ENCODE measurements at places on chromosomes 13 and 19.

- no peak for DNase-seq
Observed at GRCh38 chr19:1028062-1028926, 1.9 kb downstream of the CNN2 start.

DNA sequence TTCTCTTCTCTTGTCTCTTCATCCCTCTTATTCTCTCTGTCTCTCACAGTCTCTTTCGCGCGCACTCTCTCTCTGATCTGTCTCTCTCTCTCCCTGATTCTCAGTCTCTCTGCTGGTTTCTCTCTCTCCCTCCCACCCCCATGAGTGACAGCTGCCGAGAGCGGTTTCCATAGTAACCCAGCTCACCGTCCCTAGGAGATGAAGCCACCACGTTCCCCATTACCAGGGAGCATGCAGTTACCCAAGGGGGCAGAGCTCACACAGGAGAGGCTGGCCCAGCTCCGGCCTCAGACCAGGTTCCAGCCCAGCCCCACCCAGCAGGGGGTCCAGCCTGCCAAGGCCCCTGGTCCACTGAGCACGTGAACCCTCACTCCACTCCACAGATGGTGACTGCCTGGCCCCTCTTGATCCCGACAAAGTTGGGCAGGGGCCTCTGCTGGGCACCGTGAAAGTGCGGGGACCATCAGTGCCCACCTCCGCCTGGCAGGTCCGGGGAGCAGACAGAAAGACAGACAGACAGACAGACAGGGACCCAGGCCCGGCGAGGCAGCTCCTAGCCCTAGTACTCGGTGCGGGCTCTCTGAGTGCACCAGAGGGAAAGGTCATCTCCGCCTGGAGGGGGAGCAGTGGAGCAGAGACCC lies 50.6 kb downstream of the CELF5 start:
- no peak for DNase-seq

DNA sequence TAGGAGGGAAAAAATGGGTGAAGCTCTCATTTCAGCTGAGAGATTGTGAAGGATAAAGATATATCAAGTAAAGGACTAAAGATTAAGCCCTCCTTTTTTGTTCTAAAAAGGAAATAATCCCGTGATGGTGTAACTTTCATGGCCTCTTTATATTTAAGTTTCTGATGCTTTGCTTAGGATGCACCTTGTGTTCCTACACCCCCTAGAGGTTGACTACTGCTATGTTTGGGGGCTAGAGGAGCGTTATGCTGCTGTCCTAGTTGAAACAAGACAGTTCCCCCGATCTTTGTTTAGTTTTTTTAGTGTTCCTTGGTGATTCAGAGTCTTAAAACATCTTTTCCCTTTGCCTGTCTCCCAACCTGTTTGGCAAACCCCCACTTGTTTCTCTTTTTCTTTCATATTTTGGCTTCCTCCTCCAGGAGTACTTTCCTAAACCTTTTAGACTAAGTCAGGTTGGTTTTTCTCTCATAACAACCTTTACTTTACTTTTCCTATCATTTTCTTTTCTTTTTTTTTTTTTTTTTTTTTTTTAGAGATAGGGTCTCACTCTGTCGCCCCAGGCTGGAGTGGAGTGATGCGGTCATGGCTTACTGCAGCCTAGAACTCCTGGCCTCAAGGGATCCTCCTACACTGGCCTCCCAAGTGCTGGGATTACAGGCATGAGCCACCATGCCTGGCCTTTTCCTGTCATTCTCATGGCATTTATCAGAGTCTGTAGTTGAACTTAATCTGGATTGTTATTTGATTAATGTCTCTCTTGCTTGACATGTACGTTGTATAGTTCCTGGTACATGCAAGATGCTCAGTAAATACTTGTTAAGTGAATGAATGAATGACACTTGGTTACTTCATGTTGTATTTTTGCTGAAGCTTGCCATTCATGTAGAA lies 2.8 kb downstream of the UBA2 start:
- no peak for DNase-seq

GRCh38 chr13:103187721-103188156 lies 121.5 kb upstream of the SLC10A2 start:
- DNase-seq = no peak

DNA sequence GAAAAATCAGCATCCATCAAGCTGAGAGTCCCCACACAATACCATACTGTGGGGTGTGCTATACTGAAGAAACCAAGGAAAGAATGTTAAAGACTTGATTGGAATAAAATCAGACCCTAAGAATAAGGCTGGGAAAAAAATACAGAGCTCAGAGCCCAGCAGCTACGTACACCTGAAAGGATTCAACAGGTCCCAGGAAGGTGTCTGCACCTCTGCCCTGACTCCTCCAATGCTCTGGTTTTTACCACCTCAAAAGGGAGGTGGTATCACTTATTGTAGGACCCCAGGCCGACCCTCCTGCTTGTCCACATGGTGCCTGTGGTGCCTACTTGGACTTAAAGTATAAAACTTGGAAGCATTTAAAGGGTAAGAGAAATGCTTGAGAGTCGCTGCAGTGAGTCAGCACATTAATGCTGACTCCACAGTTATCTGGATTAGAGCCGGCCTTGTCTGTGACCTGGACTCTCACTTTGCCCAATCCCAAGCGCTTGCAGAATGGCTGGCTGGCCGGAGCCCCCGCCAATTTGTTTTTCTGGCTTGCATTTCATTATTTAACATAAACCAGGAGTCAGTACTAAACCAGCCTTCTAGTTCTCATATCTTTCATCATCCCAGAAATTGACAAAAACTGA lies 110.1 kb downstream of the FGF14 start:
- DNase-seq = no peak

DNA sequence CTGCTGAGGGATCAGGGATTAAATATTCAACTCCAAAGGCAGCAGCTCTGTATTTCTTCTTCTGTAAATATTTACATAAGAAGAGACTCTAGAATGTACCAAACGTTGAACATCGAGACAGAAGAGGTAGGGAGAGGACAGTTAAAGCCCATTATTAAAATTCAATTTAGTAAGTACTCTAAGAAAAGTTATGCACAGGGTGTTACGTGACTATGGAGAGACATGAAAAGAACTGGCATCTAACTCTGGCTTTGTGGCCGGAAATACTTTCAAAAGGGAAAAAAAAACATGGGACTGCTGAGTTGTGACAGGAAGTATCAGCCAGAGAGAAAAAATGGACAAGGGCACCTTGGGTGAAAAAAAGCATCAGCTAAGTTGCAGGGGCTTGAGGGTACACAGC lies 36.7 kb downstream of the LNX2 start:
- no peak for DNase-seq

DNA sequence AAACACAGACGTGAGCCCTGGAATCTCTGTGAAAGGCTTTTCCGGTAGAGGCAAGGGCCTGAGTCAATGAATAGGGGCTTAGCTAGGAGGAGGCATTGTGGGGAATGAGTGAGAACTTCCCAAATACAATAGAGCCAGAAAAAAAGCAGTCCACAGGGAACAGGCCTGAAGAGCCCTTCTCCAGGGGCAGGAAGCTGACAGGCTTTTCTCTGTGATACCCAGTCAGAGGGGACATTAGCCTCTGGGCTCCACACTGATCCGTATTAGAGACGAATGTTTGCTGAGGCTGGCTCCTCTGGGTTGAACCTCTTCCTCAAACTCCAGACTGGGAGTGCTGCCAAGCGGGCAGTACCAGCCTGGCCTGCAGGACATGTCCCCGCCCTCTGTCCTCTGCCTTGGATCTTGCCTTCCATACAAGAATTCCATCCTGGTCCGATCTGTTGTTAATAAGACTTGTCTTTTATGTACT lies 2.3 kb downstream of the DHRS12 start:
- DNase-seq = no peak

GRCh38 chr13:79477968-79478367 lies 3.0 kb upstream of the NDFIP2 start:
- no peak for DNase-seq

DNA sequence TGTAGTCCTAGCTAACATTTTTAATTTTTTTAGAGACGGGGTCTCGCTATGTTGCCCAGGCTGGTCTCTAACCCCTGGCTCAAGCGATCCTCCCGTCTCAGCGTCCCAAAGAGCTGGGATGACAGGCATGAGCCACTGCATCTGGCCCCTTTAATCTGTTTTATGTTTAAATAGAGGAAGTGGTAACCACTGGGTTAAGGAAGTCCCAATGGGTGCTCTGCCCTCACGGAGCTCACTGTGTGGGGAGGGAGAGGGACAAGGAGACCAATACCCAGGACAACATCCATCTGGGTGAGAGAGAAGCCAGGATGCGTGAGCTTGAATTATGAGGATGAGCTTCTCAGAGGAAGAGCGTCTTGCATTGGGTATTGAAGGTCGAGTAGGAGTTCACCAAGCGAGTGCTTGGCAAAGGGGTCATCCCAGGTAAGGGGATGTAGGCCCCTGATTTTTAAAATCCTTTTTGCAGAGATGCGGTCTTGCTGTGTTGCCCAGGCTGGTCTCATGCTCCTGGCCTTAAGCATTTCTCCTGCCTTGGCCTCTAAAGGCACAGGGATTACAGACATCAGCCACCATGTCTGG lies 13.8 kb downstream of the YJU2 start:
- DNase-seq = no peak

- no peak for DNase-seq
Observed at GRCh38 chr19:2049741-2050348, 1.2 kb downstream of the MKNK2 start.

DNA sequence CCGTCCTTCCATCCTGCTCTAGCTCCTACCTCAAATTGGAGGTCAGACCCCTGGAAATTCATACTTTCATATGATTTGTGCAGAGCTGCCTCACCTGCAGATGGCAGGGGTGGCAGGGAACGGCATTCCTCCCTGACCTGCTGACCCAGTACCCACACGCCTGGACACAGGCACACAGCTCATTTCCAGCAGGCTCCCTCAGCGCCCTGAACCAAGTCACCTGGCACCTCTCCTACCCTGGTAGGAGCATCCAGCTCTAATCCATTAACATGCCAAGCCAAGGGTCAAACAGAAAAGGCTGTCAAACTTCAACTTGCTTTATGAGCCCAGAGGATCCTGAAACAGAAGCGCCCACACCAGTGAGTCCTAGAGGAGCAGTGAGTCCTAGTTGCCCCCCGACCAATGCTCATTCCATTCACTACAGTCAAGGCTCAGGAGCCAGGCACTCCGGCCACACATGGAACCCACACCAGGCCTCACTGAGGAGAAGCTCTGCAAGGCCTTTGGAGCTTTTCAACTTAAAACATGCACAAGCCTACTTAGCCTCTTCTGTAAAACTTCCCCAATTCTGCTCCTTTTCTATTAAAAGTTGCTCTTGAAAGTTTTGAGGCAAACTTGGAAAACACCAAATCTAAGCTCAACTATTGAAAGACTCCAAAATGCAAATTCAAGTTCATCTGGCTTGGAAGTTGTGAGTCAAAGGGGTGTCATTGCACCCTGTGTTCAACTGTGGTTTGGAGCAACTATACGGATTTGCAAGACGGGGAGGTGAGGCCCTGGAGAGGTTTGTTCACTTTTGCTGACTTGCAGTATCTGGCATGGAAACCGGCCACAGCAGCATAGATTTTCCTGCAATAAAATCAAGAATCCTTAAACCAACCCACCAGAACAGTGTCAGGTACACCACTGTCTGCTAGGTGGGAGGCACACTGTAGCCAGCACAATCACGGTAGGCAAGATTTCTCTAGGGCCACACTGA lies 96.7 kb downstream of the CRYL1 start:
- DNase-seq = no peak

- no peak for DNase-seq
Observed at GRCh38 chr19:7182489-7182888, 111.7 kb downstream of the INSR start.

- DNase-seq = no peak
Observed at GRCh38 chr13:77099415-77099814, 72.5 kb upstream of the FBXL3 start.

GRCh38 chr13:99977912-99978798 lies 3.4 kb upstream of the ZIC2 start:
- no peak for DNase-seq

- peak; percentile 59 for DNase-seq
Observed at GRCh38 chr19:41541990-41542584, 33.9 kb upstream of the CEACAM21 start.

- no peak for DNase-seq
Observed at GRCh38 chr13:99074693-99075092, 96.8 kb upstream of the DOCK9 start.

GRCh38 chr19:4676955-4677731 lies 7.0 kb upstream of the MYDGF start:
- DNase-seq = no peak

GRCh38 chr13:21701460-21701859 lies 30.6 kb downstream of the FGF9 start:
- DNase-seq = no peak

GRCh38 chr19:43738780-43739211 lies 16.0 kb downstream of the SMG9 start:
- no peak for DNase-seq

- DNase-seq = no peak
Observed at GRCh38 chr13:82698383-82698782, 1183.9 kb downstream of the SLITRK1 start.

GRCh38 chr19:18514800-18515682 lies 6.8 kb downstream of the ELL start:
- peak; percentile 85 for DNase-seq

- no peak for DNase-seq
Observed at GRCh38 chr13:99700468-99700867, 199.2 kb downstream of the TM9SF2 start.

- DNase-seq = no peak
Observed at GRCh38 chr19:50739132-50739913, 16.2 kb downstream of the CLEC11A start.

- no peak for DNase-seq
Observed at GRCh38 chr19:47509973-47510372, 4.9 kb downstream of the NAPA start.

DNA sequence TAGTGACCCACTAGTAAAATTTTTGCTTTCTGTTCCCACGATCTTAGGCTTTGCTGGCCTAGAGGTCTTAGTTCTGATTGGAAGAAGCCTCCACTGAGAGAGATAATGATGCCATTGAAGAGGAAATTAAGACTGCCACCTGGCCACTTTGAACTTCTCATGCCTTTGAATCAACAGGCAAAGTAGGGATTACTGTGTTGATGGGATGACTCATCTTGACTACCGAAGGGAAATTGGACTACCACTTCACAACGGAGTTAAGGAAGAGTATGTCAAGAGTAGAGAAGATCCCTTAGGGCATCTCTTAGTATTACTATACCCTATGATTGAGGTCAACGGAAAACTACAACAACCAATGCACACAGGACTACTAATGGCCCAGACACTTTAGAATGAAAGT lies 12.7 kb upstream of the FREM2 start:
- no peak for DNase-seq

DNA sequence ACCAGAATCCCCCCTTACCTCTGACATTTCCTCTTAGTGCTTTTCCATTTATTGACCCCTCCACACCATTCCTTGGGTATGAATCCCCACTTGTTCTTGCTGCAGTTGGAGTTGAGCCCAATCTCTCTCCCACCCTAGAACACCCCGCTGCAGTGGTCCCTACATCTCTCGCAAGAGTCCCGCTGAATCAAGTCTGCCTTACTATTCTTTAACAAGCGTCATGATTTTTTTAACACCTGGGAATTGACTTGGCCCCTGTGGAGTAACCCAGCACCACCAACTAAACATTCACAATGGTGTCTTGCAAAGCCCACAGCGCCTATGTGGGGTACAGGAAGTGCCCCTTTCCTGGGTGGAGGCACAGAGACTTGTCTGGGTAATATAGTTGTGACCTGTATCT lies 13.2 kb upstream of the ZNF599 start:
- no peak for DNase-seq

Measured in omental fat pad (tissue), 4 donors.